ENCODE measurements at places on chromosomes 1 and 21. TPM values are rescaled to one million over a fixed set of nuclear protein-coding genes. Genes with fewer than 3 reads are reported as not detected.

The CXADR gene
- 11.5 TPM for total RNA-seq

The MT1HL1 gene
- not detected for total RNA-seq

The RORC gene
- 0.24 TPM for total RNA-seq

The CHAF1B gene
- total RNA-seq: 42.1 TPM

The CELA2A gene
- total RNA-seq: not detected

The C1QA gene
- total RNA-seq: not detected

The TRIM45 gene
- 11.6 TPM for total RNA-seq

The APOBEC4 gene
- total RNA-seq: not detected

The LEFTY2 gene
- not detected for total RNA-seq

The RYR2 gene
- 1.0 TPM for total RNA-seq

The SPRR4 gene
- total RNA-seq: not detected

The AMY2B gene
- total RNA-seq: 0.10 TPM

The CD2 gene
- total RNA-seq: not detected

Data from Caki2 (cell line).